ENCODE measurements at places on chromosomes 6 and 20.

GRCh38 chr20:32365564-32365963 is 7.4 kb downstream of the ASXL1 start:
- DNase-seq, result no peak

GRCh38 chr20:53937929-53938367 is 132.4 kb downstream of the BCAS1 start:
- no peak for DNase-seq

- DNase-seq, result no peak
Observed at GRCh38 chr6:10409731-10410206, 5.1 kb downstream of the TFAP2A start.

- no peak for DNase-seq
Observed at GRCh38 chr6:143745166-143746133, 67.7 kb downstream of the PHACTR2 start.

DNA sequence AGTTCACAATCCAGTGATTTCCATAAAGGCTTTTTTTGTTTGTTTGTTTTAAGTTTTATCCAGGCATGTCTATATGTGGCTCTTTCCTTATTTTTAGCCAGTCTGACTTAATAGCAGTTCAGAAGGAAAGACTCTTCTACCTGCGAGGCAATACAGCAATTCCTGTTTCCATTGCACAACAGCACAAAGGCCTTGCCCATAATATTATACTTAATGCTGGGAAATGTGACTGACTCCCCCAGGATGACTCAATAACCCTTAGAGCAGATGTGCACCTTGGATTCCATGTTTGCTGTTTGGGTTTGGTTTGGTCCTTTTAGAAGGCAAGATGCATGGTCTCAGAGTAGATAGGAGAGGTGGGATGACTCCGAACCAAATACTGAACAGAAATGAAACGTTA is 184.1 kb downstream of the MTFR2 start:
- no peak for DNase-seq

DNA sequence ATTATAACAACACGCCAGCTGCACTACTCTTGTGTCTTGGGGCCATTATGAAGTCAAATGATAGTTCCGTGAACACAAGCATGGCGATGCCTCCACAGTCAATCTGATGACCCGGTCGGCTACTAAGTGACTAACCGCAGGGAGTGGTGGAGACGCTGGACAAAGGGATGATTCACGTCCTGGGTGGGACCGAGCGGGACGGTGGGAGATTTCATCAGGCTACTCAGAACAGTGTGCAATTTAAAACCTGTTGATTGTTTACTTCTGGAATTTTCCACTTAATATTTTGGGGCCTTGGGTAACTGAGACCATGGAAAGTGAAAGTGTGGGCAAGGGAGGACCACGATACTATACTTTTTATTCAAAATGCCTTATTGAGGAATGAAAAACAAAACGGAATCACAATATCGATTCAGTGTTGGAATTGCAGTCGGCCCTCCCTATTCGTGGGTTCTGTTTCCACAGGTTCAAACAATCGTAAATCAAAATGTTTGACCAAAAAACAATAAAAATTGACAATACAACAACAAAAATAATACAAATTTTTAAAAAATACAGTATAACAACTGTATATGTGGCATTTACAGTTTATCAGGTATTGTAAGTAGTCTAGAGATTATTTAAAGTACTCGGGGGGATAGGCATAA is 66.5 kb downstream of the MYLK4 start:
- no peak for DNase-seq

DNA sequence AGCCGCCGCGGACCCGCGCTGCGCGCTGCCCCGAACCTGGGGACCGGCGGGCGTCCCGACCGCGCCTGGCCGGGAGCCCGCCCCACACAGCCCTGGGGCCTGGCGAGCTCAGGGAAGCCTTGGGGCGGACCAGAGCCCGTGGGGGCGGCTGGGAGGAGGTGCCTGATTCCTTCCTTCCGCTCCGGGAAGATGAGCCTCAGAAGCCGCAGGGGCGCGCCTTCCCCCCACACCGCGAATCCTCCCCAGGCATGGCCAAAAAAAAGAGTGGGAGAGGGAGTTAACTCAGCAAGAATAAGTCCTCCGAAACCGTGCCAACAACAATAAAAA is at the start of gene CBLN4:
Gene CBLN4 (minus strand): TSS at position 131 of the 327 bp plus-strand sequence. CDS start 1,348 bp downstream, outside the sequence.
- no peak for DNase-seq

DNA sequence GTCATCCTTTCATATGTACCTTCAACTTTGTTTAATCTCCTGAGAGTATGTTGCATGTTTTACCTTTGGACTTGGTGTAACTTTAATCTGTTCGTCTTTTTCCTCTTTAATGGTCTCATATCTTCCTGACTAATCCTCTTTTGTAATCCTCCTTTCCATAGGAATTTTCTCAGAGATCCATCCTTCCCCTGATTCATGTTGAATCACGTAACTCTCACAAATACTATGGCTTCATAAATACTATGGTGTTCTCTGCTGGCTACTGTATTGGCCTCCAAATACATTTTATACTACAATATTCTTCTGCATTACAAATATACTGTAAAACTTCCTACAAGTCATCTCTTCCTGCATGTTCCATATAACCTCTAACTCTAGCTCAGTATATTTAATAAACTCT is 317.7 kb upstream of the ADGRB3 start:
- DNase-seq, result no peak

GRCh38 chr20:57482148-57482547 is 42.8 kb downstream of the CTCFL start:
- no peak for DNase-seq

DNA sequence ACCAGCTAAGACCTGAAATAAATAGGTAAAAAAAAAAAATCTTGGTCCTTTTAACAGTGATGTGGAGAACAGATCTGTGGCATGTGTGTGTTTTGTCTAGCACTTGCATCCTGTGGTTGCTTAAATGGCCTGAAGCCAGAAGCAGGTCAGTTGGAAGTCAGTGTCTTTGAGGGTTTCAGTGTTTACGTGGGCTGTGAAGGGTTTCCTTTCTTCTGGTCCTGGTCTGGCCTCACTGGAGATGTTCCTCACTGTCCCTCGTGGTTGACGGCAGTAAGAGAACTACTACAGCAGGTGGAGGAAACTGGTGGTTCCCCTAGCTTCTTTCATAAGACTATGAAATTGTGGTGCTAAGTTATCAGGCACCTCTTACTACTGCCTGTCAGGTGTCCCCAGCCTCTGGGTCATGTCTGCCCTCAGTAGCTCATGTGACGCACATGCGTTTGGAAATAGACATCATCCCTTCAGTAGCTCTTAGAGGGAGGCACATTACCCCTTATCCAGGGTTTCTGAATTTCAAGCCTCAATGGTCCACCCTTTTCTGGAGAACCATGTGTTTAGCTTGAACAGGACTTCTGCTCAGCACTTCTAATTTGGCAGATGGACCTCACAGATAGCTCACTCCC is 59.4 kb upstream of the SCP2D1 start:
- DNase-seq, result no peak

GRCh38 chr6:28903686-28904085 is 20.1 kb downstream of the TRIM27 start:
- no peak for DNase-seq
